ENCODE measurements at places on chromosomes 1 and 21.

DNA sequence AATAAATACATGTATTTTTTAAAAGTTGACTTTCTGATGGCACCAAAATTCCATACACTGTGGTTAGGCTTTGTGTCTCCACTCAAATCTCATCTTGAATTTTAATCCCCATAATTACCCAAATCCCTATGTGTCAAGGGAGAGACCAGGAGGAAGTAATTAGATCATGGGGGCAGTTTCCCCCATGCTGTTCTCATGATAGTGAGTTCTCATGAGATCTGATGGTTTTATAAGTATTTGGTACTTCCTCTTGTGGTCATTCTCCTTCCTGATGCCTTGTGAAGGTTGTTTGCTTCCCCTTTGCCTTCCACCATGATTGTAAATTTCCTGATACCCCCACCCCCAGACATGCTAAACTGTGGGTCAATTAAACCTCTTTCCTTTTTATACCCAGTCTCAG is 1218.4 kb upstream of the PRMT6 start:
- DNase-seq: no peak

GRCh38 chr1:43991476-43992231 is at the start of gene CCDC24:
TSS of gene CCDC24 (plus strand) at chr1:43991599. CDS start at chr1:43991879, 280 bp downstream.
- DNase-seq: peak; percentile 68

DNA sequence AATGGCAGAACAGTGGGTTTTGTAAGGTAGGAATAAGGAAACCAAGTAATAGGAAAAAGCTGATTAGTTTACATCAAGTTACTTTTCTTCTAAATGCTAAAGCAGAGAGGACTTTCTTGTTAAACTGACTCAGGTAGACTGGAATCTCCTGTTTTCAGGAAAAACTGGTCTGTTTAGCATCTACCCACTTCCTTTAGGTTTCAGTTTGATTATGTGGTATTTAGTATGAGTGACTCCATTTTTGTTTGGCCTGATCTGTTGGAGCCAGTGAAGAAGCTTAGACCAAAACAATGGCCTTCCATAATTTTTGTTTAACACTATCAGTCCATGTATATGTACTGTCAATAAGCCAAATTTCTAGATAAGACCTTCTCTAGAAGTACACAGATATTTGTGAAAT is 88.4 kb downstream of the EPB41 start:
- DNase-seq: no peak

GRCh38 chr1:34263406-34263805 is 86.7 kb downstream of the C1orf94 start:
- no peak for DNase-seq

GRCh38 chr1:178847396-178847849 is 23.5 kb downstream of the ANGPTL1 start:
- DNase-seq: no peak

DNA sequence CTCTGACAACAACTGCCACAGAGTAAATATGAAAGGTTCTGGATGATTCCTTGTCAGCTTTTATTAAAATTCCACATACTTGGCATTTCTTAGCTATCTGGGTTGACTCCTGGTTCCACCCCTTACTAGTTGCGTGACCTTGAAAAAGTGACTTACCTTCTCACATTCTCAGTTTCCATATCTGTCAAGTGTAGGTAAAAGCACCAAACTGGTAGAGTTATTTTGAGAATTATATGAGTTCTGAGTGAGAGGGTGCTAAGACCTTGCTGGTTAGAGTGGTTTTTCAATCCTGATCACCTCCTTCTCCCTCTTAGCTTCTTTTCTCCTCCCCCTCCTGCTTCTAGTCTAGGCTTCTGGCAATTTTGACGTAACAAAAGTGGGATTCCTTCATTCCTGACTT is 83.4 kb upstream of the ABCD3 start:
- DNase-seq: no peak

GRCh38 chr21:24939291-24939690 is 668.0 kb downstream of the MRPL39 start:
- no peak for DNase-seq

Data from activated gamma-delta T cell treated with anti-CD3 and anti-CD28 coated beads, Interleukin-2, amount 50 U/mL, for 16 hours (primary cell).